Activated CD4-positive, alpha-beta memory T cell treated with anti-CD3 and anti-CD28 coated beads for 36 hours (primary cell): ENCODE measurements at places on chromosomes 12 and 14. TPM values are rescaled to one million over a fixed set of nuclear protein-coding genes. Genes with fewer than 3 reads are reported as not detected.

GRCh38 chr12:57175428-57176138 lies 28.2 kb upstream of the LRP1-AS start:
- no peak overlapping the region for H3K27ac ChIP-seq
- H3K36me3 ChIP-seq: no peaks in the 10 kb centered on the region
- no peak overlapping the region for H3K4me3 ChIP-seq

GRCh38 chr14:66498311-66498710 lies 9.6 kb upstream of the GPHN start:
- no peaks in the 10 kb centered on the region for H3K36me3 ChIP-seq
- no peak for DNase-seq

DNA sequence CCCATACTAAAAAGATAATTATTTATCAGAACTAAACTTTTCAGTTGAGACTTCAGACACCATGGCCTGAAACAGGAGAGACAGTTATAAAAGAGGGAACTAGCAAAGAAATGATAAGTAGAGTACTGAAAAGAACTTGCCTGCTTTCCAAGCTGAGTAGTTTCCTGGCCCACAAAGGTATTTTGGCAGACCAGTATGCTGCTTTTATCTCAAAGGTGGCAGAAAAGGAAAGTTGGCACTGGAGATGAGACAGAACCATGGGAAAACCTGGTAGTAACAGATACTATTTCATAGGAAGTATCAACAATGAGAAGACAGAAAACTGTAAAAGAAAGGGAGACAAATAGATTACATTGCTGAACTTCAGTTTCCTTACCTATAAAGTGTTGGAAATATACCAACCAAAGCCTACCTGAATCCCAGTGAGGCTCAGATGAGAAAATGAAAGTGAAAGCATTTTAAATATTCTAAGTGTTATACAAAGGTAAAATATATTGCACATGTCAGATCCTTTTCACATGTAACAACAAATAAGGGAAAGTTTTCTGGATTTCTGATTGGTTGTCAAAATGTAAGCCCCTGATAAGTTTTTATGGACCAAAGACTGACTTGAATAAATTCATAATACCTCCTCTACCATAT lies 155.3 kb upstream of the FSCB start:
- H3K4me1 ChIP-seq: peaks cover 18% of the 10 kb centered on the region
- H3K36me3 ChIP-seq: no peaks in the 10 kb centered on the region
- H3K4me3 ChIP-seq: peak overlapping the region; percentile 33
- H3K27me3 ChIP-seq: no peaks in the 10 kb centered on the region
- no peak for DNase-seq

DNA sequence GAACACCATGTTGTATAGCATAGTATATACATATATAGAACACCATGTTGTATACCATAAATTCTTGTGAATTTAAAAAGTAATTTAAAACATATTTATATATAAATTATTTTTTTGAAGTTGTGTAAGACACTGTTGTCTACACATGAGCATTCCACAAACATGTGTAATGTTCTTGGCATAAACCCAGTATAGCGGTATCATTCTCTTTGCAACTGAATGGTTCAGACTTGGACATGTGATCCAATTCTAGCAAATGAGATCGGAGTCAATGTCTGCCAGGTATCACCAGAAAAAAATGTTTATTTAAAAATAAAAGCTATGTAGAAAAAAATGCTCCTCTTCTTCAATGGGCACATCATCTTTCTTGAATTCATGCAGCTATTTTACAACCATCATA lies 33.9 kb downstream of the CEP290 start:
- H3K27me3 ChIP-seq: no peaks in the 10 kb centered on the region
- peaks cover 2% of the 10 kb centered on the region for H3K4me1 ChIP-seq
- no peak for DNase-seq
- no peak overlapping the region for H3K27ac ChIP-seq

DNA sequence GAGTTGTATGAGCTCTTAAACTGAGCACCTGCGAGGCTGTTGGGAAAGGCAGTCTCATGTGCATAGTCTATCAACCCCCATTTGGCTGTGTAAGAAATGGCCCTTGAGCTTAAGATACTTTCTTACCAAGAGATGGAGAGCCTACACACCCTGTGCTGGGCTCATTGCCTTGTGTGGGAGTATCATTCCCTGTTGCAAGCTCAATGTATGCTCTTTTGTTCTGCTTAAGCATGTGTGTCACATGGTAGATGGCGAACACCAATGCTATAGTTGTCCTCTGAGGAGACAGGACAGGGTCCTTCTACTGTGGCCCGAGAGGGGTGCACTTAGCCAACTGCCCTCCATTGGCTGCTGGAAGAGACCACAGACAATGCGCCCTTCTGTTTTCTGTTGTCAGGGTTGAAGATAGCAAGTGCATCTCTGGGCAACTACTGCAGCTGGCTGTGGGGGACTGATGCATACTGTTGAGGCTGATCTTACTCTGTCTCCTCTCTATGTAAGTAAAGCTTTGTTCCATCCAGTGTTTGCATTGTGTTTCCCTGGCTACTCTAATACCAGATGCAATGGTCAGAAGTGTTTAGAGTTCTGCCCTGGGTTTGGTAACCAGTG lies 79.5 kb downstream of the PTPRB start:
- H3K27me3 ChIP-seq: peaks cover 5% of the 10 kb centered on the region
- no peak overlapping the region for H3K4me3 ChIP-seq
- H3K4me1 ChIP-seq: no peaks in the 10 kb centered on the region
- no peak overlapping the region for H3K27ac ChIP-seq
- H3K36me3 ChIP-seq: no peaks in the 10 kb centered on the region

DNA sequence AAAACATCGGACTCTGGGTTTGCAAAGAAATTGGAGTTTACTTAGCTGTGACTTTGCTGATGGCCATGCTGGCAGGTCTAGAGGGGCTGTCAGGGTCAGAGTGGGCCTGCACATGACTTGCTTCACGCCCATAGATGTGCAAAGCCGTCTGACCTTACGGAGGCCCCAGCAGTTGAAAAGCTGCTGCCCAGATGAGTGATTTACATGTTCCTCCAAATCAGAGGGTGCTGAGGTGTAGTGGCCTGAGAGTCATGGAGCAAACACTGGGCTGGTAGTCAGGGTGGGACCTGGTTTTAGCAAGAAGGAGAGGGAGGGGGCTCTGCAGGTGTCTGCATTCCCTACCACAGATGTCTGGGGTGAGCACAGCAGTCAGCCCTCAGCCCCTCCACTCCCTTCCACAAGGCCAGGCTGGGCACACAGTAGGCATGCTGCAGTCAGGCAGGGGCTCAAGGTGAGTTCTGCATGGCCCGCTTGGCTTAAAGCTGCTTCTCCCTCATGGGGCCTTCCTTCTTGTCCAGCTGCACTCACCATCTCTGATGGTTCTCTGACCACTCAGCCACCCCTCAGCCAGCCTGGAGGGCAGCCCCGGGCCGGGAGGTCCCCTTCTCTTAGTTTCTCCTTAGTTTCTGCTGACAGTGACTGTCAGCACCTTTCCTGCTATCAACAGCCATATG lies 34.2 kb upstream of the EML1 start:
- no peak for DNase-seq
- H3K36me3 ChIP-seq: no peaks in the 10 kb centered on the region
- H3K4me3 ChIP-seq: no peak overlapping the region
- H3K27ac ChIP-seq: no peak overlapping the region
- peaks cover 15% of the 10 kb centered on the region for H3K4me1 ChIP-seq
- H3K27me3 ChIP-seq: peaks cover 24% of the 10 kb centered on the region

- DNase-seq: peak; percentile 84
- peaks cover 62% of the 10 kb centered on the region for H3K27me3 ChIP-seq
- no peak overlapping the region for H3K27ac ChIP-seq
- H3K4me3 ChIP-seq: no peak overlapping the region
- H3K36me3 ChIP-seq: no peaks in the 10 kb centered on the region
Observed at GRCh38 chr12:53701518-53702264, 25.6 kb downstream of the CALCOCO1 start.

Gene C1QL4
- total RNA-seq: not detected

Gene ISM2
- not detected for total RNA-seq

Gene CREBL2
- 32.2 TPM for total RNA-seq

- H3K27me3 ChIP-seq: no peaks in the 10 kb centered on the region
- H3K27ac ChIP-seq: no peak overlapping the region
- H3K36me3 ChIP-seq: no peaks in the 10 kb centered on the region
- H3K4me1 ChIP-seq: no peaks in the 10 kb centered on the region
- no peak overlapping the region for H3K4me3 ChIP-seq
Observed at GRCh38 chr12:64840119-64840518, 15.7 kb downstream of the TBC1D30 start.
